Right cardiac atrium (tissue), 5 donors: ENCODE measurements at places on chromosomes 13 and 19. TPM values are rescaled to one million over a fixed set of nuclear protein-coding genes. Genes with fewer than 3 reads are reported as not detected.

- DNase-seq = no peak
These were observed 156.4 kb upstream of the FREM2 start for GRCh38 chr13:38530492-38530891.

DNA sequence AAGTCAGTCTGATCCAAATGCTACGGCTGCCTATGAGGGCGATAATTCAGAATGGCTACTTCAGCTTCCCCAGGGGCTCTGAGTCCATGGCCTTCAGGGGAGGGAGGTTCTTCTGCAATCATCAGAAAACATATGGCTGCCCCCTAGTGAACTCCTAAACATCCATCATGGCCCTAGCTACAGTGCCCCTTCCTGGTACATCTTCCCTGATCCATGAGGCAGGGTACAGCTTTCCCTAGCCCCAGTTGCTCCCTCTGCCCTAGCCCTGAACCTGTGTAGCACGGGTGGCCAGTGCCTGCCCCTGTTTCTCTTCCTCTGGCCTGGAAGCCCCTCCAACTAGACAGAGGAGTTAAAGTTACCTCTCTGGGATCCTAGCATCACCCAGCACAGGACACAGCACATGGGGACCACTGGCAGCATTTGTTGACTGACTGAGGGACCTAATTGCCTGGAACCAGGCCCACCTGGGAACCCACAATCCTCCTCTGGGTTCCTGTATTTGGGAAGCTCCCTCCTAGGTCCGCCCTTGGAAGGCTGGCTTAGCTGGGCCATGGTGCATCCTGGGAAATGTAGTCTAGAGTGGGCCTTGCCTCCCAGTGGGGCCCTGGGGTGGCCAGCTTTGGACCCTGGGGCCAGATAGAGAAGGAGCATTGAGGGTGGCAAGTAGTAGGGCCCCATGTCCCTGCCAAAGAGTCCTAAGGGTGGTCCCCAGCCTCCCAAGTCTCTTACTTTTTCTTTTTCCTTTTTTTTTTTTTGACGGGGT is 17.7 kb upstream of the SEMA6B start:
- DNase-seq = no peak

DNA sequence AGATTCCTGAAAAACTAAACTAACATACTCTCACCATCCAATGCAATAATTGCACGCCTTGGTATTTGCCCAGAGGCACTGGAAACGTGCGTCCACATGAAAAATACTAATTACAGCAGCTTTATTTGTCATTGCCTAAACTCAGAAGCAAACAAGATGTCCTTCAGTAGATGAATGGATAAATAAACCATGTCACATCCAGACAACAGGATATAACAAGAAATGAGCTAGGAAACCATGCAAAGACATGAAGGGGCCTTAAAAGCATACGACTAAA is 25.0 kb downstream of the ELL start:
- DNase-seq = no peak

GRCh38 chr19:13483215-13483614 is 23.1 kb downstream of the CACNA1A start:
- DNase-seq = no peak

- no peak for DNase-seq
These were observed 16.0 kb upstream of the TPM4 start for GRCh38 chr19:16060294-16060693.

- DNase-seq = peak; percentile 68
These were observed 651 bp downstream of the GAPDHS start for GRCh38 chr19:35533822-35534392.

- no peak for DNase-seq
These were observed 10.0 kb downstream of the SIGLEC12 start for GRCh38 chr19:51491586-51491985.

- DNase-seq = no peak
These were observed 93.7 kb downstream of the TRPC4 start for GRCh38 chr13:37775871-37776270.

DNA sequence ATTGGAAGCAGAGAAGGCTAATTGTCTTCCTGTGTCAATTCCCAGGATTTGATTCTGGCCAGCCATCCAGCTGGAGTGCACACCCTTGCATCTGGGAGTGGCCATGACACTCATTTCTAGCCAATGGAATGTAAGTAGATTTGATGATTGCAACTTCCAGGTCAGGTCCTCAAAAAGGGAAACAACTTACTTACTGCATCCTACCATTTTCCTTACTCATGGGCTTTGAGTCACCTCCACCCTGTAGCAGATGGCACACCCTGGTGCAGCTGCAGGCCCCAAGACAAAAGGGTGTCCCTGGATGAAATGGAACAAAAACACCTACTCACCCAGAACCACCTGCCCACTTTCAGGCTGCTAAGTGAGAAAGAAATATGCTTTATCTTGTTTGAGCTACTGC is 27.3 kb upstream of the MPHOSPH8 start:
- no peak for DNase-seq

GRK1 gene
- 0.43 TPM for polyA plus RNA-seq

MCF2L gene
- 33.2 TPM for polyA plus RNA-seq

SELENOV gene
- polyA plus RNA-seq = not detected
